ENCODE measurements at places on chromosomes 1 and 21.

- no peak for DNase-seq
Measured at GRCh38 chr21:35791541-35792325, 268.6 kb downstream of the SETD4 start.

DNA sequence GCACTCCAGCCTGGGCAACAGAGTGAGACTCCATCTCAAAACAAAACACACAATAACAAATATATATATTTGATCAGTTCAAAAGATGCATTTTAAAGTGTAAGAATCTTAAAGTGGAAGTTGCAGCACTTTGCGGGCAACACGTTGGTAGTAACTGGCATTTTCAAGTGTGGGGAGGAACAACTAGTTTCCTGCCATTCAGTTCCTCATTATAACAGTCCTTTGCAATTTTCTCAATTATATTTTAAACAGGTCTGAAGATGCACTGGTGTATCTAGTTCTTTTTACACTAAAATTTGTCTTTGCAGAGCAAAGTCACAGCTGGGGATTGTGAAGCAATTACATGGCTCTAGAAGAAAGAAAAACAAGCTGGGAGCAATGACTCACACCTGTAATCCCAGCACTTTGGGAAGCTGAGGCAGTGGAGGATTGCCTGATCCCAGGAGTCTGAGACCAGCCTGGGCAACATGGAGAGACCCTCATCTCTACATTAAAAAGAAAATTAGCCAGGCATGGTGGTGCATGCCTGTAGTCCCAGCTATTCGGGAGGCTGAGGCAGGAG is 25.3 kb downstream of the RRAGC start:
- DNase-seq: no peak

- peak; percentile 69 for DNase-seq
Measured at GRCh38 chr1:100038660-100039287, 69.0 kb downstream of the SLC35A3 start.

- no peak for DNase-seq
Measured at GRCh38 chr1:91854852-91855534, 31.0 kb downstream of the TGFBR3 start.

GRCh38 chr1:173056365-173056764 is 5.6 kb upstream of the TNFSF18 start:
- DNase-seq: no peak

DNA sequence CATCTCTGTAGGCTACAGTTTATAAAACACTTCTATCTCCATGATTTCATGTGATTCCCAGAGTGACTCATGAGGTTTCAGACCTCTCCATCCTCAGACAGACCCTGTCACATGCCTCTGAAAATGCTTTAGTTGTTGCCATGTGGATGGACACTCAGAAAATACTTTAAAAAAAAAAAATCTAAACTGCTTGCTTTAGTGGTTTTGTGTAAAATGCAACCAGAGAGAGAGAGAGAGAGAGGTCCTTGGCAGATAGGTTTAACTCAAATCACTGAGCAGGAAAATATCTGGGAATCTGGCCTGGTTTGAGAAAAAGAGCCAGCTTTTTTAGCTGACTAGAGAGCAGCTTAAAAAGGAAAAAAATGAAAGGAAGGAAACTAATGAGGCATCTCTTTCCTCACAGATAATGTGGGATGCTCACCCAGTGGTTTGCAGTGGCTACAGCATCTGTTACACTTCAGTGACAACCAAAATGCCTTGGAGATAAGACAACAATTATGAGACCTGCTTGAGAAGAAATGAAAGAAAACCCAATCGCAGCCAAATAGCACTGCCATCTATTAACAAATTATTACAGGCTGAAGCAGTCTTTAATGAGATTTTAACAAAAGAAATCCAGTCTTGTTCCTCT is 54.6 kb upstream of the SYT14 start:
- no peak for DNase-seq

- no peak for DNase-seq
Measured at GRCh38 chr1:107262467-107263286, 121.8 kb downstream of the NTNG1 start.

DNA sequence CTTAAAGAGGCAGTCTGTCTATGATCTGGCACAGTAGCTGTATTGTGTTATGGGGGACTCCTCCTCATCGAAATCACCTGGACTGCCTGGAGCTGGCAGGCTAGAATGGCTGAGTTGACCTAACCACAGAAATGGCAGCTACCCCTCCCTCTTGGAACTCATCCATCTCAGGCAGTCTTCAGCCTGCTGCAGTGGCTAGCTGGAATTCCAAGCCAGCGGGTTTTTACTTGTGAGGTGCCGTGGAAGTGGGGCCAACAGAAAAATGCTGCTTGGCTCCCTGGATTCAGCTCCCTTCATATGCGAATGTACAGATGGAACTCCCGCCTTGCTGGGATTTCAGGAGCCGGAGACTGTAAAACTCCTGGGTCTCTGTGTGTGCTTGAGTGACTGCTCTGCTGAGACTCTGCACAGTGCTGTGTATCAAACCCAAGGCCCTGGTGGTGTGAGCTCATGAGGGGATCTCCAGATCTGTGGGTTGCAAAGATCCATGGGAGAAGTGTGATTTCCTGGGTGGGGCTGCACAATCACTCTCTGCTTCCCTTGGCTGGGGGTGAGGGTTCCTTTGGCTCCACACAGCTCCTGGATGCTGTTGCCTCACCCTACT is 316.9 kb downstream of the CTH start:
- DNase-seq: no peak

DNA sequence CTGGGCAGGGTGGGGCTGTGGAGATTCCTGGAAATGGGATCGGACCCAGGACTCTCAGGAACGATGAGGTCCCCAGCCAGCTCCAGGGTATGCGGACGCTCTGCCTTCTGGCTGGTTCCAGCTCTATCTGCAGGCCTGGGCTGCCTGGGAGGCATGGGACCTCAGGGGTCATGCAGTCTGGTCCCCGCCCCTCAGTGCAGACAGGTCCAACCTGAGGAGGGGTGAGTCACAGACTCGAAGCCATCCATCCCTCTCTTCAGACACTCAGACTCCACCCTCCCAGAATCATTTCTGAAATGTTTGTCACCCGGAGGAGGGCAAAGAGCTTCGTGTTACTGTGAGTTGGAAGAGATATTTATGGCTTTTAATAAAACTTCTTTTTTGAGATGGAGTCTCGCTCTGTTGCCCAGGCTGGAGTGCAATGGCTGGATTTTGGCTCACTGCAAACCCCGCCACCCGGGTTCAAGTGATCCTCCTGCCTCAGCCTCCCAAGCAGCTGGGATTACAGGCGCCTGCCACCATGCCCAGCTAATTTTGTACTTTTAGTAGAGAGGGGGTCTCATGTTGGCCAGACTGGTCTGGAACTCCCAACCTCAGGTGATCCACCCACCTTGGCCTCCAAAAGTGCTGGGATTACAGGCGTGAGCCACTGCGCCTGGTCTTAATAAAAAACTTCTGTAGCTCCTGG is 5.9 kb upstream of the MYOM3 start:
- DNase-seq: no peak

DNA sequence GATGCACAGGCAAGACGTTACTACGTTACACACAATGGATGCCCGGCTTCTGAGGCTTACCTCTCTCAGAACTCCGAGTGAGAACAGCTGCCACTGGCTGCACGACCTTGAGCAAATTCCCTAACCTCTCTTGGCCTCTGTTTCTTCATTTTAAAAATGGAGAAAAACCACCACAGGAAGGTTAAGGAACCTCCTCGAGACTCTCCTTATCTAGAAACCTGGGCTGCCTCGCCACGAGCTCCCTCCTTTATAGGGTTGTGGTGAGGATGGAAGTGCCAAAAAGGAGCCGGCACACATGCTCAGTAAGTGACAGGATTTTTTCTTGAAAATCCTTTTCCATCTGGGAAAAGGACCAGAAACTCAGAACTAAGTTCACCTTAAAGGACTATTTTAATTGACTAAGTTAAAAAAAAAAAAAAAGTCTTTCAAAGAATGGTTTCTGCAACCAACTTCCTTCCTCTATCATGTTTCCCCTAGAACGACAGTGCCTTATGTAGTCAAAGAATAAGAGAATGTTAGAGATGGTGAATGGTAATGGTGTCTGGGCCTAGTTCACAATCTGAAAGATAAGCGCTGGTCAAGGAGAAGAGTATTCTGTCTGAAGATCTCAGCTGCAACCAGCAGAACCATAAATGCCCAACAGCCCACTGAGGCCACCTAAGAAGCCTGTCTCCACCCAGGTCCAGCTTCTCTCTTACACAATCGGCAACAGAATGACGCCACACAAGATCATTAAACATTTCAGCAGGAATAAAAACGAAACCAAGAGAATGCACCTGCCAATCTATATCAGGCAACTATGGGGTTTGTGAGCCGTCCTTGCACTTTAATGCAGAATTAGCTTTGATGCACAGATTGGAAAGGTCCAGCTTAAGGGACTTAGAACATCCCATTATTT is 64.9 kb downstream of the SLC45A1 start:
- DNase-seq: no peak

- DNase-seq: no peak
Measured at GRCh38 chr1:174079796-174080195, 57.6 kb upstream of the RC3H1 start.

- DNase-seq: no peak
Measured at GRCh38 chr1:191798178-191798577, 360.1 kb upstream of the RGS18 start.

- no peak for DNase-seq
Measured at GRCh38 chr1:156553860-156554485, 18.4 kb downstream of the IQGAP3 start.

- DNase-seq: no peak
Measured at GRCh38 chr1:2931724-2932401, 89.4 kb upstream of the ACTRT2 start.

GRCh38 chr1:24910751-24911650 is 19.1 kb downstream of the RUNX3 start:
- peak; percentile 38 for DNase-seq

GRCh38 chr1:78291418-78291817 is 199.4 kb upstream of the PTGFR start:
- no peak for DNase-seq

GRCh38 chr1:81326212-81326611 is 474.5 kb upstream of the ADGRL2 start:
- no peak for DNase-seq

- DNase-seq: no peak
Measured at GRCh38 chr1:7590426-7590790, 180.7 kb upstream of the VAMP3 start.

DNA sequence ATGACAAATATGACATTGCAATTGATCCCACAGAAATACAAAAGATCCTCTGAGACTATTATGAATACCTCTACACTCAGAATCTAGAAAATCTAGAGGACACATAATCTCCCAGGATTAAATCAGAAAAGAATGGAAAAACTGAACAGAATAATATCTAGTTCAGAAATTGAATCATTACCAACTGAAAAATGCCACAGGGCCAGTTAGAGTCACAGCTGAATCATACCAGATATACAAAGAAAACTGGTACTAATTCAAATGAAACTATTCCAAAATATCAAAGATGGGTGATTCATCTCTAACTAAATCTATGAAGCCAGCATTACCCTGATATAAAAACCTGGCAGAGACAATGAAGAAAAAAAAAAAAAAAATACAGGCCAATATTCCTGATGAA is 149.3 kb downstream of the BRINP3 start:
- no peak for DNase-seq

GRCh38 chr1:147598621-147599361 is 57.5 kb downstream of the BCL9 start:
- peak; percentile 16 for DNase-seq

DNA sequence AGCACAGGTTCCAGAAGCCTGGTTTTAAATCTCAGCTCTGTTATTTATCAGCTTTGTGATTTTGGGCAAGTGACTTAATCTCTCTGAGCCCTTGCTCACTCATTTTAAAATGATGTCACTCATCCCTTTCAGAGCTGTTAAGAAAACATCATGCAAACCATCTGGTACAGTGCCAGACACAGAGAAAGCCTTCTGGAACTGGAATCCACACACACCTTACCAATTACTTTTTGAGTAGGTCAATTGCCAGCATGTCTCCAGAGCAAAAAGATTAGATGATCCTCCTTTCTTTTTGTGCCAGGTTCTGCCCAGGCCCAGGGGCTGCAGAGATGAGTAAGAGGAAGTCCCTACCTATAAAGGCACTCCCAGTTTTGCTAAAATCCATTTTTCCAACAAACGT is 61.3 kb downstream of the ROR1 start:
- DNase-seq: no peak

DNA sequence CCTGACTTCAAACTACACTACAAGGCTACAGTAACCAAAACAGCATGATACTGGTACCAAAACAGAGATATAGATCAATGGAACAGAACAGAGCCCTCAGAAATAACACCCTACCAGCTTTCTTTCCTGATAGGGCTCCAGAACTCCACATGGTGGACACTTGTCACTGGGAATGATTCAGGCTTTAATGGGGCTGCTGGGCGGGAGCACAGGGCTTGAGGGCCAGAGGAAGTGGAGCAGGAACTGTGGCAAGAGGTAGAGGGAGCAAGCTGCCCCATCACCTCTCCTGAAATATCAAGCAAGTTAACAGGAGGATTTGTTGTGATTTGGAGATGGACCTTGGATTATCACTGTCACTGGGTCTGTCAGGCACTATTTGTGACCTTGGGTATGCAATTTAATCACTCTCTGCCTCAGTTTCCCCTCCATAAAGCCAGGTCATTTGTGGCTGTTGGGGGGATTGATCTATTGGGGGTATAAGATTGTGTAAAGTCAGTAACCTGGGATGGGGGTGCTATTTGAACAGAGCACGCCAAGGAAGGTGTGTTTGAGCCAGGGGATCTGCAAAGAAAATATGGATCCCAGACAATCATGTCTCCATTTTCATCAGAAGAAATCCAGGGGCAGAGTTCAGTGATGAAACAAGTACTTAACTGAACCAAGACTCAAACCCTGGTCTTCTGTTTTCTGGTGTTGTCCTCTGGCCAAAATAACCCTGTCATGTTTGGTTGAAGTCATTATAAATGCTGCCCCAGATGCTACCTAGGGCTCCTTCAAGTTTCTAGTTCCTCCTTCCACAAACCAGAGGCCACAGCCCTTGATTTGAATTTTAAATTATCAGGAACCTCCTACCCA is 25.2 kb downstream of the ETS2 start:
- DNase-seq: no peak

DNA sequence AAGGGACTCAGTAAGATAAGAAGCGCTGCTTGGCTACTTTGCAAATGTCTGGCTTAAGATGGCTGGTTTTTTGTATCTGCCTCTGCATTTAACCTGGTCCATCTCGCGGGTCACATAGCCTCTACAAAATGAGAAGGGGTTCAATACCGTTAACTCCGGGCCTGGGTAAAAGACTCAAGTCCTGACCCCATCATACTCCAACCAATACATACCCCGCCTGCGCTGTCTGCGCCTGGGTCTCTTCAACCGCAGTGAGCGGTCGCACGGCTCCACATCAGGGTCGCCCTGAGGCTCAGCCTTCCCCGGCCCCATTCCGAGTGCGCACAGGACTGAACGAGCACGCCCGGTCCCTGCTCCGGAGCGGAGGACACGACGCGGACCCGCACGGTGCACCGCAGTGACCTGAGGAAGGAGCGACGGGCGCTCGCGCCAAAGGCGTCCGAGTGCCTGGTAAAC is 558 bp upstream of the PGD start:
- DNase-seq: no peak

- DNase-seq: no peak
Measured at GRCh38 chr1:115186711-115187265, 97.5 kb upstream of the TSPAN2 start.

GRCh38 chr1:6065093-6065858 is 19.6 kb downstream of the KCNAB2 start:
- DNase-seq: no peak

- no peak for DNase-seq
Measured at GRCh38 chr1:93681989-93682412, 364 bp upstream of the BCAR3 start.

- DNase-seq: no peak
Measured at GRCh38 chr1:30758785-30759380, 1.3 kb upstream of the LAPTM5 start.

GRCh38 chr1:54300401-54300800 is 100.4 kb downstream of the MRPL37 start:
- DNase-seq: no peak

GRCh38 chr21:15831497-15831896 is 101.7 kb downstream of the USP25 start:
- DNase-seq: no peak
